ENCODE measurements at places on chromosomes 6 and 20. TPM values are rescaled to one million over a fixed set of nuclear protein-coding genes. Genes with fewer than 3 reads are reported as not detected.

Gene PHACTR1
- total RNA-seq: 0.20 TPM

Gene GPANK1
- total RNA-seq: 24.2 TPM

- DNase-seq: no peak
Measured at GRCh38 chr6:7414811-7415210, 25.2 kb downstream of the RIOK1 start.

- no peak for DNase-seq
Measured at GRCh38 chr6:75117701-75118100, 88.2 kb downstream of the COL12A1 start.

DNA sequence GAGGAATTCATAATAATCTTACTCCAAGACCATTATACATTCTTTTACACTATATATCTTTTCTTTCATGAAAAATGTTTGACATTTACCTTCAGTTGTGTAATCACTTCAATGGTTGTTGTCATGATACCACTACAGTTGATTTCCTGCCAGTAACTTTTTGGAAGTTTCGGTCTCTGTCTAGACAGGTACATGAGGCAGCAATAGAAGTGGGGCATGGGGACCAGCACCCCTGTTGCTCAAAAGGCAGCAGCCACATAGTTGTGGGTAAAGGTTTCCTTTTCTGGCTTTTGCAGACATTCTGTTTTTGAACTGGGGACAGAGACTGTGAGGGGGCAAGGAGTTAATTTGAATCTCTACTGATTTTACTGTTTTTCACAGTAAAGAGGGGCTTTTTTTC lies 14.1 kb downstream of the SAMD5 start:
- DNase-seq: no peak
